Activated CD4-positive, CD25-positive, alpha-beta regulatory T cell treated with anti-CD3 and anti-CD28 coated beads, Interleukin-2, amount 50 U/mL, for 24 hours (primary cell): ENCODE measurements at places on chromosomes 3 and 15.

GRCh38 chr3:194996746-194997145 lies 274.2 kb downstream of the XXYLT1 start:
- ATAC-seq = no peak

DNA sequence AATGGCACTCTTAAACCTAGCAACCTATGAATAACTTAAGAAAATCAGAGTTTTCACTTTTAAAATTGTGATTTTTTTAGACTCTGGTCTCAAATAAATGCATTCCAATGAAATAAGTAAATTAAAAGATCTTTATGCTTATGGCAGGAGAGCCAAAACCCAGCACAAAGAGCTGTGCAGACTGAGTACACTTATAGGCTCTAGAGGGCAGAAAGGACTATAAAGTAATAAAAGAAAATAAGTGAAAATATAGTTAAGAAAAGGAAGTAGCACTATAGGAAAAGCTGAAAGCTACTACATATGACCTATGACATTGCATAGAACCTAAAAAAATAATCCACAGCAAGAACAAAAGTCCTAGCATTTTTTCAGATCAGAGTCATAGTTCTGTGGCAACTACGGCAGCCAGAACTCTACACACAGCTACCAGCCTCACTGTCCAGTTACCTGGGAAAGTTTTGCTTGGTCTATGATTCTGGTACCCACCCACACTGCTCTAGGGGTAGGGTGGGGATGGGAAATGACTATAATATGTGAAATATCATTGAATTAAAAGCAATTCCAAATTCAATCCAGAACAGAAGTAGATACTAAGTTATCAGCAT lies 30.5 kb downstream of the CLASP2 start:
- no peak for ATAC-seq

DNA sequence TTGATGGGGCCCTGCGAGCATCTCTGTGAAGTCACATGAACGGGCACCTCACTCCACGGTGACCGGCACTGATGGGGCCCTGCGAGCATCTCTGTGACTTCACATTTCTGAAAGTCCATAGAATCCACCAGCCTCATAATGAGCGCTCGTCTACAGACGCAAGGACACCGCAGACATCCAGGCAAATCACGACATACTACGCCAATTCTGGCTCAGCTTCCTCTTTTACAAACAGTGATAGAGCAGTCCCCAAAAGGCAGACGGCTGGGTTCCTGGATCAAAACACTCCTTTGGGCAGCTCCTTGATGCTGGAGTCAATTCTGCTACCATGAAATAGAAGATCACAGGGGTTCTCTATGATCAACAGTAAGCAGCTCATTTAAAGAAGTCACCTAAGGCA lies 125.4 kb downstream of the XXYLT1 start:
- ATAC-seq = no peak

DNA sequence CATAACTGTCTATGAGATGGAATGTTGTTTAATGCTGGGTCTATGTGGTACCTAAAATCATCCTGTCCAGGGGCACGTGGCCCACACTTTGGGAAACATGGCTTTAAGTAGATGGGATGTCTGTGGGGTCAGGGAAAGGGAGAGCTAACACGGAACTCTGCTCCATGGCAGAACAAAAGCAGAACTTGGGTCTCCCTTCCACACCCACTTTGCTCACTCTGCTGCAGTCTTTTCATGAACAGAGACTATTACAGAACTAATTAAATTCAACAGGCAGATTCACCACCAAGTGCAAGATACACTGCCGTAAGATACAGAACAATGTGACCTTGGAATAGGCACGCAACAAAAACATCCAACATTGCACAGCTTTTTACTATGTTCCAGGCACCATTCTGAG lies 28.2 kb downstream of the POPDC2 start:
- ATAC-seq = no peak

DNA sequence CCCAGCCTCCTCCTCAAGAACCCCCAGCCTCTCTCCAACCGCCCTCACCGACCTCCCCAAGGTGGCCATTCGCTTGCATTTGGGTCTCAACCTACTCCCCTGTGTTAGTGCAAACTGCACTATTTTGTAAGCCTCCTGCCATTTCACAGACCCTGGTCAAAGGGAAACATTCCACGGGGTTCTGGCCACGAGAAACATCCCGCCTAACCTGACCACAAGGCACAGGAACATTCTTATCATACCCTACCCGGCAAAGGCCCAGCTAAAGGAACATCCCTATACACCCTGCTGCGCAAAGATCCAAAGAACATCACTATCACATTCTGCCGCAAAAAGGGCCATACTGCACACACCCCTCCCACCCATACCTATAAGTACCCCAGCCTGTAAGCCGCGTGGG lies 22.9 kb downstream of the RPSA start:
- ATAC-seq = no peak

GRCh38 chr3:40852712-40853111 lies 328.0 kb downstream of the ZNF621 start:
- ATAC-seq = no peak

DNA sequence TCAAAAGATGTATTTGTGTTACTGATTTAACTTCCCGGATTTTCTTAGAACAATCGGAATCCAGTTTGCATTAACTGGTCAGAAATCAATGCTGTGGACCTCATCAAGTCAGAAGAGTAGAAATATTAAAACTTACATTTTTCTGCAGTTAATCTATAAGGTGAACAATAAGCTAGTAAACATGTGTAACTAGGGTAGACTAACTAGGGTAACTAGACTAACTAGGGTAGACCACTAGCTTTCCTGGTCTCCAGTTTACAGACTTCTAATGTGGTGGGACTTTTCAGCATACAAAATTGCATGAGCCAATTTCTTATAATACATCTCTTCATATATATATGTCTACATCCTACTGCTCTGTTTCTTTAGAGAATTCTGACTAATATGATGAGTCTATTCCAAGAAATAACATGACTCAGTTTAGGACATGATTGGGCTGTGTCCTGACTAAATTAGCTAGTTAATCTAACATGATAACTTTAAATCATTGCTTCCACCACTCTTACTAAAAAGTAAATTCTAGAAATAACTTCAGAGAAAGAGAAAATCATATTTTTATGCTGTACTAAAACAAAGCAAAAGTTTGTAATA lies 5.3 kb downstream of the PLSCR2 start:
- peak; percentile 50 for ATAC-seq

- no peak for ATAC-seq
Observed at GRCh38 chr15:82551646-82552247, 11.5 kb upstream of the RPS17 start.

- no peak for ATAC-seq
Observed at GRCh38 chr3:87390353-87390752, 114.0 kb upstream of the POU1F1 start.

DNA sequence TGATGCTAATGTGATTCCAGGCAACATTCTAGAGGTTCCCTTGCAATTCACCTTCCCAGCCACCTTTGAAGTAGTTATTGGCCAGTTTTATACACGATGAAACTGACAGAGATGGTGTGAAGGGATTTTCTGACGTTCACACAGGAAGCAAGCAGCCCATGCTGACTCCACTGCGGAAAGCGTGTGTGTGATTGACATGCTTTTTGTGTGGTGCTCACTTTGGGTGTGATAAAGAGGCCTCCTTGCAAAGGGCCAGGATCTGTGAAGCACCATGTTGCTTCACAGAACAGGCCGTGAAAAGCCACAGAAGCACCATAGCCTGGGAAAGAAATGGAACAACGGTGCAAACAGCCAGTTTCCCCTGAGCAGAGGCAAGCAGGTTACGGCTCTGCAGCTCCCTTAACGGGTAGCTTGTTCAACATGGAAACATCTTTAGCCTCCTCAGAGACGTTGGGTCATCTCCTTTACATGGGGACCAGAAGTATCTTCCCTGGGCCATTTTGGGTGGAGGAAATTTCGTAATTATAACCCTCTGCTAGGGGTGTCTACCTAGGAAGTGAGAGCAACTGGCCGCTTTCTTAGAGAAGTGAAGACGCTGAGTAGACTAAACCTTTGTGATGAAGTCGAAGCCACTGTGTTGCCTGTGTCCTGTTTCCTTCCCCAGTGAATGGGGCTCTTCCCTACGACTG lies 108.5 kb downstream of the APBA2 start:
- peak; percentile 30 for ATAC-seq

DNA sequence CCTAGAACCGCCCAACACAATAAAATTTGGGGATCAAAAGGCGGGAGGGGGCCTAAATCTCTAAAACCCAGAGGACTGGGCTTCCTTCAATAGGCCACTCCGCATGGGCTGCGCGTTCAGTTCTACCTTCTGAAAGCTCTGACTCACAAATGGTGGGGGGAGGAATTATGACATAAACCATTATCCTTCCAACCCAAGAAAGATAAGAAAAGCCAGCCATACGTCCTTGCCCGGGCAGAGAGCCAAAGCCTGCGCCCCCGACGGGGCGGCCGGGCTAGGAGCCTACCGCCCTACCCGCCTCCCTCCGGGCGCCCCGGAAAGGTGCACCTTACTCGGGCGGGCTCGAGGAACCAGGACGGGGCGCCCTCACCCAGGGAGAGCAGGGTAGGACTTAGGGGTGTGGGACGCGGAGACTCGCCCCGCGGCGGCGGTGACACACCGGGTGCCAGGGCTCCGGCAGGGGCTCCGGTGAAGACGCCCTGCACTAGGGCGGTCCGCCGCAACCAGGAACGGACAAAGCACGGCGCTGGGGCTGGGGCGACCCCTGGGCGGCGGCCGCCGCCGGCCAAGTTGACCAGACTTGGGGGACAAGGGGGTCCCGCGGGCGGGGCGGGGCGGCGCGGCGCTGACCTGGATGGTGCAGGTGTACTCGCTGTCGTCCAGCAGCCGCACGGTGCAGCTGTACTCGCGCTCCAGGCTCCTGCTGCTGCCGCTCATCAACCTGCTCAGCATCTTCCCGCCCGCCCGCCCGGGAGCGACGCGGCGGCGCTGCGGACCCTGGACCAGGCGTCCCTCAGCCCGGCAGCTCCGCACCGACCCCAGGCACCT lies 534 bp downstream of the FRMD5 start:
- peak; percentile 28 for ATAC-seq

- ATAC-seq = no peak
Observed at GRCh38 chr3:130811557-130811956, 64.9 kb upstream of the PIK3R4 start.

- ATAC-seq = no peak
Observed at GRCh38 chr15:92391640-92392039, 2.0 kb upstream of the ST8SIA2 start.

GRCh38 chr3:151293127-151293526 lies 14.8 kb upstream of the P2RY14 start:
- ATAC-seq = no peak

GRCh38 chr3:30667280-30667651 lies 60.9 kb downstream of the TGFBR2 start:
- ATAC-seq = no peak

DNA sequence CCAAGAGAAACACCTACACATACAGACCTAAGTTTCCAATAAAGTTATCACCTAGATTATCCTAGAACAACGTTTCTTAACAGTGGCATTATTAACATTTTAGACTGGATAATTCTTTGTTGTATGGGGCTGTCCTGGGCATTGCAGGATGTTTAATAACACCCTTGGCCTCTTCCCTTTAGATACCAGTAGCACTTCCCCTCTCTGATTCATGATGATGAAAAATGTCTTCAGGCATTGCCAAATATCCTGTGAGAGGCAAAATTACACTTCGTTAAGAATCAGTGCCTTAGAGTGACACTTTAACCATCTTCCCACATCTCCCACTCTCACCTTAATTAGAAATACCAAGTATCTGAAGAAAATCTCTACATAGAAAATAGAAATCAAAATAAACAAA lies 352.6 kb downstream of the CGGBP1 start:
- ATAC-seq = no peak

DNA sequence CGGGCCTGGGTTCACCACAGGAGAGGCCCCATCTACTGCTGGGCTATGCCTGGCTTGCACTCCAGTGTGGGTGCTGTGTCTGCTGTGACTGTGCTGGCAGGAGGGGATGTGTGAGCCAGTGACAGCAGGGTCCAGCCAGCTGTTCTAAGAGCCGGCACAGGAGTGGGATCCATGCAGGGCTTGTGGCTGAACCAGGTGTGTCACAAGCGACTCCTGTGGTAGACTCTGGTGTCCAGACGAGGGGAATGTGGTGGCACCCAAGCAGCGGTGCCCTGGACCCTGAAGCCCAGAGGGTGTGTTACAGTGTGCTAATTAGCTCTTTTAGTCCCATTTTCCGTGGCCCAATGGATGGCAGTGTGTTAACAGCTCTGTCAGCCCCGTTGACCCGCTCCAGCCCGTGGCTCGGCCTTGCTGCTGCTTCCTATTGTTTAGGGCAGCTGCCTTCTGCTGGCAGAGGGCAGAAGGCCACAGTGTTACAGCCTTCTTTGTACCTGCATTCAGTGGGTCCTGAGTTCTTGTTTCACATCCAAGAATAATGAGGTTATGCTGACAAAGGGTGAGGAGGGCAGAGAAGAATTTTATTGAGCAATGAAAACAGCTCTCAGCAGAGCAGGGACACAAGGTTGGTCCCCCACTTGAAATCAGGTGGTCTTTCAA lies 78.5 kb upstream of the RNU6-1 start:
- ATAC-seq = no peak

DNA sequence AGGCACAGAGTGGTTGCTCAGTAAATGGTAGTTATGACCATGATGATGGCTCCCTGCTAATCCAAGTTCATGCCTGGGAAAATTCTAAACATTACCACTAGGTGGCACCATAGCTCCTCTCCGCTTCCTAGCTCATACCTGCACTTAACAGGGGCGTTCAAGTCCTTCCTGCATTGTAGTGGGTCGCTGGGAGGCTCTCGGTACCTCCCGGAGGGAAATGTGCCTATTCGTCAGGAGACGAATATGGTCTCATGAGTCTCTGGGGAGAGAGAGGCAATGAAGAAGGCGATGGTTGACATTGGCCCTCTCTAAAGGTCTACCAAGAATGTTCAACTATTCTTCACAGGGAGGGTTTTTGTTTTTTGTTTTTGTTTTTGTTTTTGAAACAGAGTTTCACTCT lies 10.9 kb downstream of the MESP1 start:
- ATAC-seq = peak; percentile 68

GRCh38 chr15:69315402-69316110 lies 16.8 kb downstream of the PAQR5 start:
- ATAC-seq = no peak

- ATAC-seq = no peak
Observed at GRCh38 chr3:138089091-138089490, 26.3 kb downstream of the DZIP1L start.

GRCh38 chr3:124558991-124559845 lies 171.0 kb upstream of the UMPS start:
- ATAC-seq = no peak

DNA sequence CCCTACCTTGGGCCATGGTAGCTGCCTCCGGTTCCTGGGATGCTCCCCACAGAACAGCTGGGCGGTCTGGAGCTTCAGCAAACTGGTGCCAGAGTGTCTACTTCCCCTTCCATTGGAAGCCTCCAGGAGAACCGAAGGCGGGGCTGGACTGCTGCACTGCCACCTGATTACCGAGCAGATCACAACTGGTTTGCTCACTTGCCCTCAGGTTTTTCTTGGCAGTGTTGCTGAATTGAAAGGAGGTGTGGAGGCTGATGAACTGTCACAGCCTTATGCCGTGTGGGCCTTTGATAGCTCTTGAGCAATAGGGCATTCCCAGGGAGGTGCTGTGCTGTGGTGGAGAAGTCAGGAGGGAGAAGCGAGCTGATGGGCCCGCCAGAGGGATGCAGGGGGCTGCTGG lies at the start of gene TGM5:
Gene TGM5 (minus strand): TSS at position 95 of the 400 bp plus-strand sequence. CDS start 79 bp downstream, at position 16.
- no peak for ATAC-seq

GRCh38 chr15:76994001-76994400 lies 925 bp upstream of the PSTPIP1 start:
- peak; percentile 61 for ATAC-seq

- peak; percentile 20 for ATAC-seq
Observed at GRCh38 chr3:128734523-128735189, 8.7 kb downstream of the RAB7A start.

GRCh38 chr3:172617013-172617706 lies 93.7 kb downstream of the NCEH1 start:
- ATAC-seq = no peak
